ENCODE measurements at places on chromosomes 4 and X.

- no peak for DNase-seq
These were observed 486 bp downstream of the ABLIM2 start for GRCh38 chr4:8157944-8158709.

DNA sequence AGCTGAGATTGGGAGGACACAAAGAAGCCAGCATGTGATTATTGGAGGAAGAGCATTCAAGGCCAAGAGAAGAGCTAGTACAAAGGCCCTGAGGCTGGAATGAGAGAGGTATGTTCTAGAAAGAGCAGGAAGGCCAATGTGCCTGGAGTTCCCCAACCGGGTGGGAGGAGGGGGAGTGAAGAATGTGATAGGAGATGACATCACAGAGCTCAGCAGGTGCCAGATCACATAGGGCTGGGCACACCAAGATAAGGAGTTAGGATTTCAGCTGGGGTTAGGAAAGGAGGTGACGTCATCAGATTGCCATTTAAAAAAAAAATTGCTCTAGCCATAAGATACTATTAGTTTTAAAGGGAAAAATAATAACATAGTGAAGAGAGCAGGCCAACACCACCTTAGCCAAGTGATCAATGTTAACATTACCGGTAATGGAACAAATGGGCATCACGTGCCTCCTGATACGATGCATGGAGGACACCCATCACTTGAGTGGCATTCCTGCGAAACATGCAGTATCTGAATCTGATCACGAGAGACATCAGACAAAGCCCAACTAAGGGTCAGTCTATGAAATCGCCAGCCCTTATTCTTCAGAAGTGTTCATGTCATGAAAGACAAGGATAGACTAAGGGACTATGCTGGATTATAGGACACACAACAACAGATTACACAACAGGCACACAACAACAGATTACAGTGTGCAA lies 344.3 kb downstream of the BCOR start:
- no peak for DNase-seq

DNA sequence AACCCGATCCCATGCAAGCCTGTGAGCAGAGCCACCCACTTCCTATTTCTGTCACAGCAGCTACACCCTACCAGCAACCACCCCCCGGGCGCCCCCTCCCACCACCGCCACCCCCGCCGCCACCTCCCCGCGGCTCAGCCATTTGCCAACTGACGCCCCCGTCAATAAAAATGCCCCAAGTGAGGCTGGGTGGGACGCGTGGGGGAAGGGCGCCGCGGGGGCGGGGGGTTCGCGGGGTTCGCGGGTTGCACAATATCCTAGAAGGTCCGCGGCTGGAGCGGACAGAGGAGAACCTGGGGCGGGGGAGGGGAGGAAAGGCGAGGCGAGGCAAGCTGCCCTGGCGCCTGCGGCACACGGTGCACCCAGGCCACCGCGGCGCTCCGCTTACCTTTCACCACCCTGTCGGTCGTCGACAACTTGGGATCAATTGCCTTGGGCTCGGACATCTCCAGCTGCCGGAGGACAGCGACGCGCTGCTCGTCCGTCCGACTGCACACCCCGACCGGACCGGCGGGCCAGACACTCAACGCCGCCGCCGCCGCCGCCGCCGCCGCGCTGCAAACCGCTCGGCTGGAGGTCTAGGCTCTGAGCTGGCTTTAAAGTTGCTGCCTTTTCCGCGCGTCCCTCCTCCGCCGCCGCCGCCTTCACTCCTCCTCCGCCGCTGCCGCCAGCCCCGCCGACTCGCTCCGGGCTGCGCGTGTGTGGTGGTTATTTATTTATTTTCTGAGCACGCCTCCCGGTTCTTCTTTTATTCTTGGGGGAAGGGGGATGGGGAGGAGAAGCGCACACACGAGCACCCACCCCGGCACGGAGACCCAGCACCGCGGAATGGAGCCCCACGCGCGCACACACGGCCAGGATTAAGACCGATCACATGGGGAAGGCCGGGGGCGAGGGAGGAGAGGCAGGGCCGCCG lies 717 bp downstream of the PPP3CA start:
- peak; percentile 33 for DNase-seq

- no peak for DNase-seq
These were observed 78.6 kb upstream of the LDB2 start for GRCh38 chr4:16977081-16977480.

DNA sequence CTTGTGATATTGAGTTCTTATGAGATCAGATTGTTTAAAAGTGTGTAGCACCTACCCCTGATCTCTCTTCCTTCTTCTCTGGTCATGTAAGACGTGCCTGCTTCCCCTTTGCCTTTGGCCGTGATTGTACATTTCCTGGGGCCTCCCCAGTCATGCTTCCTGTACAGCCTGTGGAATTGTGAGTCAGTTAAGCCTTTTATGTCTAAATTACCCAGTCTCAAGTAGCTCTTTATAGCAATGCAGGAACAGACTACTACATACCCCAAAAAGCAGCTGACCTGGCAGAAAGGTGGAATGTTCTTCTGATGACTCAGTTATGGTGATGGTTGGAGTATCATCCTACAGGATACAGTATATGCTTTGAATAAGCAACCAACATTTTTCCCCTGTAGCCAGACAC lies 11.4 kb upstream of the MCUB start:
- DNase-seq: no peak

GRCh38 chrX:57519578-57520118 lies 72.2 kb upstream of the ZXDB start:
- no peak for DNase-seq

DNA sequence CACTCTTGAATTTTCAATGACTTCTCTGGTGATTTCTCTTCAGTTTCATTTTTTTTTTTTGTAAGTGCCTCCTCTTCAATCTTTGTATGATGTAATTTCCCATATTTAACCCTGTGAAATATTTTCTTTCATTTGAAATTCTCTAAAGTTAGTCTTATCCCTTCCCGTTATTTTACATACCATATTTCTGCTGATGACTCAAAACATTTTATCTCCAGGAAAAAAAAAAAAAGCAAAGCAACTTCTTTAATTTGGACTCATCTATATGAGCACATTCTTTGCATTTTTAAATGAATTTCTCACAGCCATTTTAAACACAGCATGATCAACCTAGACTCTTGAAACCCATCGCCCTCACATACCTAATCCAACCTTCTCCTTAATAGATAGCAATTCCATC lies 1831.4 kb downstream of the ARAP2 start:
- no peak for DNase-seq

- no peak for DNase-seq
These were observed 41.1 kb upstream of the NKAP start for GRCh38 chrX:119984652-119985051.

DNA sequence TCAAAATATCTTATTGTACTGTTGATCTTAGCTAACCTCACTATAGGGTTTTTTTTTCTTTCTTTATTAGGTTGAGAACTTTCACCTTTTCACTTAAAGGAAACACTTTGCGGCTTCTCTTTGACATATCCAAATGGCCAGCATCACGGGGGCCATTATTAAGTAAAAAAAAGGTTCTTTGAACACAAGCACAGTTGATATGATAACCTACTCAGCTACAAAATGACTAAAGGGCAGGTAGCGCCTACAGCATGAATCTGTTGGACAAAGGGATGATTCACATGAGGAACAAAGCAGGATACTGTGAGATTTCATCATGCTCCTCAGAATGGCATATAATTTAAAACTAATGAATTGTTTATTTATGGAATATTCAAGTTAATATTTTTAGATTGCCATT lies 119.6 kb downstream of the CCSER1 start:
- no peak for DNase-seq

- DNase-seq: no peak
These were observed 404 bp downstream of the PPP2R3B start for GRCh38 chrX:386239-386767.

GRCh38 chr4:39154009-39154408 lies 28.3 kb upstream of the WDR19 start:
- DNase-seq: no peak

- DNase-seq: no peak
These were observed 47.1 kb downstream of the FHDC1 start for GRCh38 chr4:152983221-152983620.

GRCh38 chrX:27860337-27860736 lies 52.5 kb downstream of the MAGEB10 start:
- no peak for DNase-seq

DNA sequence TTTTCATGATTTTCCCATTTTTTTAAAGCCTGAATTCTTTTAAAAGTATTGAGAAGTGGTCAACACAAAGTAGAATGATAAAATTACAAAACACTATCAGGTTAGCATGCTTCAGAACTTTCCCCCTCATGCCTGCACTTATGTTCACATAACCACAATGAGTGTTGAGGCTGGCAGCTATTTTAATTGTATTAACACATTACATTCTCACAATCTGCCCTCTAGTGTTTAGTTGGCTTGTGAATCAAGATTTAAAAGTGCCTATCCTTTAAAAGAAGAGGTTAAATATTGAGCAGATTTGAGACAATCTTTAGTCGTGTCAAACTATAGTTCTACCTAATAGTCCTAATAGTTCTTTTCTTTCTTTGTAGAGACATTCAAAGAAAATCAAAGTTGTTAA lies 93.6 kb upstream of the NAP1L5 start:
- no peak for DNase-seq

- DNase-seq: no peak
These were observed 209.1 kb upstream of the HCCS start for GRCh38 chrX:10902001-10902400.

DNA sequence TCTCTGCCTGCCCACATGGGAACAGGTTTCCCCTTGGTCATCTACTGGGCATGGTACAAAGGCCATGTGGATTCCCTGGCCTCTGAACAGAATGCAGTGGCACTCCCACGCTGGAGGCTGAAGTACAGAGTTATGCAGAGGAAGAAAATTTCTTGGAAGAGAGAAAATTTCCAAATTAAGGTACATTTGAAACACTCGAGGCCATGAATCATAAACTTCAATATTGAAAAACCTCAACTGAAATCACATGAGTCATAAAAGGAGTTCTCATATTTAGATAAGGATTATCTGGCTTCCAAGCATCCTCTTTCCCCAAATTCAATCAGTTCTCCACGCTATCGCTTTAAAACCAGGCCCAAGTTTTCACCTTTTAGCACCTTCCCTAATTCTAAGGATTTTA lies 28.1 kb upstream of the TXK start:
- no peak for DNase-seq

- peak; percentile 87 for DNase-seq
These were observed 31.5 kb downstream of the WWC2 start for GRCh38 chr4:183130328-183131155.

DNA sequence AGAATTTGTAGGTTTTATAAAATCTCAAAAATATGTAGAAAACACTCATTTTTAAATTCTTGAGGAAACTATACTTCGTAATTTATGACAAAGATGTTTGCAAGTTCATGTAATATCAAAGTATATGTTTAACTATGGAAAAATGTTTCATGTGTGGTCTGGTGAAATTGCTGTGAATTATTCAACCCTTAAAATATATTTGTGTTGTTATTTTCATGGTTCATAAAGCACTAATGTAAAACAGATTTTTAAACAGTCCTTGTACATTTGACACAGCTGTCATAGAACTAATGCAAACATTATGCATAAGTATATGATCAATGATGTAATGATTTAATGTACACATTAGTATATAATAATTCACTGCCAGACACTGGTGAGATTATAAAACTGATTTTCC lies 83.1 kb upstream of the ARSJ start:
- DNase-seq: no peak

GRCh38 chrX:149021159-149021558 lies 483.9 kb downstream of the IDS start:
- DNase-seq: no peak
